ENCODE measurements at places on chromosomes 2 and 18. TPM values are rescaled to one million over a fixed set of nuclear protein-coding genes. Genes with fewer than 3 reads are reported as not detected.
A peak's percentile ranks its signal among the peaks of the same experiment; 100 is the strongest.

DNA sequence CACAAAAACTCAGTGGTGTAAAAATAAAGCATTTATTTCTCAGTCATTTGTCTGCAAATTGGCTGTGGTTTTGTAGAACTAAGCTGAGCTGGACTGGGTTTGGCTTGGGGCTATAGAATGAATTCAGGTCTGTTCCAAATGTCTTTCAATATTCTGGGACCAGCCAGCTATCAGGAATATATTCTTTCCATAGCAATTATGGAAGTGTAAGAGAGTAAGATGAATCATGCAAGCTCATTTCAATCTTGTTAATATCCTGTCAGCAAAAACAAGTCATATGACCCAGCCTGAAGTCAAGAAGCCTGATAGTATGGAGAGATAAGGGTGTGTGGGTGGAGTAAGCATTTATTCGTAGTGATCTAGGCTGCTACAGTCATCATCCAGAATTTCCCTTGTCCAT is 481.0 kb upstream of the CDH2 start:
- H3K4me3 ChIP-seq, result no peak overlapping the region
- DNase-seq, result no peak
- no peaks in the 10 kb centered on the region for H3K4me1 ChIP-seq
- H3K36me3 ChIP-seq, result no peaks in the 10 kb centered on the region
- H3K27me3 ChIP-seq, result no peaks in the 10 kb centered on the region

SH3BP4 gene
- total RNA-seq, result 36.8 TPM

HOXD8 gene
- 2.3 TPM for total RNA-seq

CSRNP3 gene
- total RNA-seq, result 2.3 TPM

GRCh38 chr2:229226382-229226781 is 44.7 kb downstream of the PID1 start:
- H3K36me3 ChIP-seq, result no peaks in the 10 kb centered on the region
- no peaks in the 10 kb centered on the region for H3K4me1 ChIP-seq
- no peaks in the 10 kb centered on the region for H3K27me3 ChIP-seq
- no peak overlapping the region for H3K27ac ChIP-seq
- no peak for DNase-seq

DNA sequence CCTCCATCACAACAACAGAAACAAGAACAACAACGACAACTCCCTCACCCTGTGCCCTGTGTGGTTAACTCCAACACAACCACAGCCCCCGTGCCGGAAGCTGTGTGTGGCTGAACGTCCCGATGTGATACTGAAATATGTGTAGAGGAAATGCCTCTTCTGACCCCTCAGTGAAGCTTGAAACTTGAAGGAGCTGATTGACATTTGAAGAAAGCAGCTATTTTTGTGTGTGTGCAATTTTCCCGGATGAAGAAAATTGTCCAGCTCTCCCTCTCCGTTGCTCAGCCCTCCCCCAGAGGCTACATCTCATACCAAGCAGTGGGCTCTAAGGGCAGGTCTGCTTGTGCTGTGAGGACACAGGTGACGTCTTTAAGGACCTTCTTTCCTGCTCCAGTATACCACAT is 173.8 kb downstream of the ICOS start:
- H3K4me3 ChIP-seq, result no peak overlapping the region
- H3K27ac ChIP-seq, result peak overlapping the region; percentile 60
- H3K27me3 ChIP-seq, result no peaks in the 10 kb centered on the region
- peaks cover 44% of the 10 kb centered on the region for H3K4me1 ChIP-seq
- DNase-seq, result no peak

KATNAL2 gene
- 3.8 TPM for total RNA-seq

GRCh38 chr2:9179572-9180201 is 26.9 kb upstream of the ASAP2 start:
- H3K27ac ChIP-seq, result peak overlapping the region; percentile 59
- no peak for DNase-seq
- no peaks in the 10 kb centered on the region for H3K36me3 ChIP-seq
- H3K27me3 ChIP-seq, result no peaks in the 10 kb centered on the region

GRCh38 chr2:164734196-164734595 is 107.4 kb downstream of the COBLL1 start:
- no peak for DNase-seq
- H3K4me1 ChIP-seq, result peaks cover 25% of the 10 kb centered on the region
- no peaks in the 10 kb centered on the region for H3K36me3 ChIP-seq
- no peaks in the 10 kb centered on the region for H3K27me3 ChIP-seq

TSPYL6 gene
- not detected for total RNA-seq

- peak overlapping the region; percentile 91 for H3K4me3 ChIP-seq
- peaks cover 42% of the 10 kb centered on the region for H3K4me1 ChIP-seq
- H3K27ac ChIP-seq, result peak overlapping the region; percentile 97
- H3K27me3 ChIP-seq, result no peaks in the 10 kb centered on the region
Measured at GRCh38 chr2:26034637-26034992, 731 bp downstream of the RAB10 start.

DNA sequence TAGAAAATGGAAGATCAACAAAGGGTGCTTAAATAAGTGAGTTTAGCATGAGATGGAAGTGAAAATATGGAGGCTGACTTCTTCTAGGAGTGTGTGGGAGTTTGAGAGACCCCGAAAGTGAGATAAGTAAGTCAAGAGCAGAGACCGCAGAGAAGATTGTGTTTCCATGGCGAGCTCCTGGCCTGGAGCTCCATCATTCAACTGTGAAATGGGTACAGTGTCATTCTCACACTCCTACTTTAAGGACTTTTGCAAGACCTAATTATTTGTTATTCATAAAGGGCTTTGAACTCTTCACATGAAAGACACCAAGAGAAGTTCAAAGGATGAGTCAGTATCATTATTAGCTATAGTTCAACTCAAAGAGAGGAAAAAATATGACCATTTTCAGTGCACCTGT is 134.2 kb upstream of the PIK3C3 start:
- H3K4me3 ChIP-seq, result no peak overlapping the region
- no peaks in the 10 kb centered on the region for H3K36me3 ChIP-seq
- H3K27me3 ChIP-seq, result no peaks in the 10 kb centered on the region
- no peak for DNase-seq
- no peak overlapping the region for H3K27ac ChIP-seq

DNA sequence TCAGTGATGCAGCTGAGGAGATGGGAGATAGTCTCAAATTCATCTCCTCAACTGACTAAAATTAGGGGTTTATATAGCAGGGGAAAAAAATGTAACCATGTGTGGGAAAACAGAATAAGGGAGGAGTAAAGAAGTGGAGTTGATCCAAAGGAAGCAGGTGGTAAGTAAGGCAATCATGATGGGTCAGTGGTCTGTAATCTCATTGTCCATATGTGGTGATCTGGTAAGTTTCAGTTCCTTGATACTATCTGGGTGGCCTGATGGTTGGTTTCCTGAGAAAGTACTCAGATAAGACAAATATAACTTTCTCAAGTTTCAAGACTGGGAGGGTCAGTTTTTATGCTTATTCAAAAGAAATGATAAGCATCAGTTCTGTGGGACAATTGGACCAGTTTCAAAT is 312.3 kb upstream of the KCNJ3 start:
- H3K36me3 ChIP-seq, result no peaks in the 10 kb centered on the region
- H3K4me1 ChIP-seq, result no peaks in the 10 kb centered on the region

DNA sequence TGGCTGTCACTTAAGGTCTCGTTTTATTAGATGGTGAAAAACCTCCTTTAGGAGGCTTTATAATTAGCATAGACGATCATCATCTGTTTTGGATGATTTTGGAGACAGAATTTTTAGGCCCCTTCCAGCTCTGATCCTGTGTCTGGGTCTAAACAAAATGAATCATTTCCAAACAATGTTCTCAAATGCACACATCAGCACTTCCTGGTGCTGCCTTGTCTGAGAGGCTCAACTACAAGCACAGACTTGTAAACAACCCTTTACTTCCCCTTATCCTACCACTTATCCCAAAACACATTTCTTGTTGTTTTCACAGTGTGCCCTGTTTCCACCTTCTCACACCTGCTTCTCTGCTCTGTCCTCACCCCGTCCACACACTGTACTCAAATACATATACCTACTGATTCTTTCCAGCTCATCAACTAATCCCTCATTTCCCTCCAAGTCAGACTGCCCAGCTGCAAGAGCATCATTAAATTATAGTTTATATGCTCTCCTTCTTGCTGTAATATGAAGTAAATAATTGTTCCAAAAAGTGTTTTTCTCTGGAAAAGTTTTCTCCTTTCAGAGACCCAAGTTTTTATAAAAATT is 71.2 kb upstream of the COL3A1 start:
- H3K27ac ChIP-seq, result no peak overlapping the region
- no peaks in the 10 kb centered on the region for H3K36me3 ChIP-seq
- no peak for DNase-seq
- no peaks in the 10 kb centered on the region for H3K4me1 ChIP-seq
- no peak overlapping the region for H3K4me3 ChIP-seq
